ENCODE measurements at places on chromosomes 3 and 15.

- no peak for DNase-seq
Measured at GRCh38 chr3:72093270-72093991, 308.5 kb upstream of the PROK2 start.

DNA sequence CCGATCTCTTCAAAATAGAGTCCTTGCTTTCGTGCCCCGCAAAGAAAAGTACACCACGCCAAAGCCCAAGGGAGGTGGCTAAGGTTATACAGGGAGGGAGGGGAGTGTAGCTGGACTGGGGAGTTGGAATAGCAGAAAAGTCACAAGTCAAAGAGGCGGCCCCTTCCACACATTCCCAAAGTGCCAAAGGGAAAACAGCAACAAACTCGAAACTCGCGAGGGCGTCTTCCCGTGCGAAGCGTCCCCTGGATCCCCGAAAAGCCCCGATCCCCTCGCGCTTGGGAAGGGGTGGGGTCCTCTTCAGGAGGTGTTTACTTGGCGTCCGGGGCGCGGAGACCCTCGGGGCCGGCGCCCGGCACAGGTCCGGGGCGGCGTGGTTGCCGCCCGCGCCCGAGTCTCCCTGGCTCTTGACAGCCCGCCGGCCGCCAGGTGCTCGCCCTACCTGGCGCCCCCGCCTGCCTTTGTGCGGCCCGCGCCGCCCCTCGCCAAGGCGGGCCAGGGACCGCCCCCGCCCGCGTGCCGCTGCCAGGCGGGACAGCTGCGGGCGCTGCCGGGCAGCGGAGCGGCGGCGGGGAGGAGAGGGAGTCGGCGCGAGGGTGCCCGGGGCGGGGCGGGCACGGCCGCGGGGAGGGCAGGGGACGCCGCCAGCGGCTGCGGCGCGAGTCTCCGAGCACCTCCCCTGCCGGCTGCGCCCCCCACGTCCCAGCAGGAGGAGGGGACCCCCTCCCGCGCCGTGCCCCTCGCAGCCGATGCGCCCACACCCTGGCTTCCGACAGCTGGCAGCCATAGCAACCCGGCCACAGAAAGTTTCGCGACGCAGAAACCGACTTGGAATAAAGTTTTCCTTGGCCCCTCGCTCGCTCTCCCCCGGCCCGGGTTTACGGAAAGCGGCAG, 966 bp downstream of the MYO1E start:
- DNase-seq: no peak

GRCh38 chr3:131501949-131502348, 822 bp downstream of the MRPL3 start:
- no peak for DNase-seq

- no peak for DNase-seq
Measured at GRCh38 chr3:99635348-99635747, 3.0 kb upstream of the COL8A1 start.

- DNase-seq: peak; percentile 55
Measured at GRCh38 chr3:43346978-43347749, 60.8 kb downstream of the SNRK start.

DNA sequence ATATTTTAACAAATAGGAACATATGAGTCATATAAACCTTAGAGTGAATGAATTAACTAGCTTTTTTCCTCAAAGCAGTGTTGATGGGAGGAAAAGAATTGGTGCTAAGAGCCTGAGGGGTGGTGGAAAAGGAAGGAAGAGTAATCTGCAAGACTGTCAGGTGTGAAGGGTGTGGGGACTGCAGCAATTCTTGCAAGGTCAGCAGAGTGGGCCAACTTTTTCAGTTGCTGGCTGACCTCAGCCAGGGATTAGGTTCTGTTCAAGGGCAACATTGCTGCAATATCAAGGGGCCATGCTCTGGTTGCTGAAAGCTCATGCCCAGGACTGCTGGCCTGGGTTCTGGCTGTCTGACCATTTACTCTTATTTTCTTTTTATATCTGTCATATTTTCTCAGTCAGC, 23.0 kb upstream of the CLRN1 start:
- no peak for DNase-seq

- no peak for DNase-seq
Measured at GRCh38 chr15:31024330-31024729, 32.9 kb upstream of the MTMR10 start.

- DNase-seq: no peak
Measured at GRCh38 chr3:162641907-162642306, 1145.3 kb downstream of the OTOL1 start.

GRCh38 chr3:69588170-69588569, 151.1 kb upstream of the MITF start:
- no peak for DNase-seq

DNA sequence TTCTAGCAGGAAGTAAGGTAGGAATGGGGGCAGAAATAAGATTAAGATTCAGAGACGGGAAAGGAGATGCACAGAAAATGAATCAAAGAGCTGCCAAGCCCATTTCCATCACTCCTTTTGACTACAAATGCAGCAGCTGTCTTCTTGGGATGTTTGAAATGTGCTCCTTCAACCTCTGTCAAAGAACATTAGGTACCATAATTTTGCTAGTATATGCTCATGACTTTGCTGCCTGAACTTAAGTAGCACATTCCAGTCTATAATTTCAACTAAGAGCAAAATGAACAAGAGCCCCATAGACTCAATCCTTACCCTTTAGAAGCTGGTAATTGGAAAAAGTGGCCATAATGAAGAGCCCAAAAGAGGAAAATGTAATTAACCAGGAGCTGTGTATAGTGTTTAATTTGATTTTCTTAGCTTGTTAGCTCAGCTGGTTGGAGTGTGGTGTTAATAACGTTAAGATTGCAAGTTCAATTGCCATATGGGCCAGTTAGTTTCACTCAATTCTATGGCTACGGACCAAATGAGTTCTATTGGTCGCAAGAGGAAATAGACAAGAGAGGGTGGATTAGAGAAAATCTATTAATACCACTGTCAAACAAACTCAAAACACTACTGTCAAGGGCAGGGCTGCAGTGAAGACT, 349.9 kb downstream of the ZBBX start:
- DNase-seq: no peak

GRCh38 chr3:124837730-124838186, 49.4 kb downstream of the ITGB5 start:
- no peak for DNase-seq

DNA sequence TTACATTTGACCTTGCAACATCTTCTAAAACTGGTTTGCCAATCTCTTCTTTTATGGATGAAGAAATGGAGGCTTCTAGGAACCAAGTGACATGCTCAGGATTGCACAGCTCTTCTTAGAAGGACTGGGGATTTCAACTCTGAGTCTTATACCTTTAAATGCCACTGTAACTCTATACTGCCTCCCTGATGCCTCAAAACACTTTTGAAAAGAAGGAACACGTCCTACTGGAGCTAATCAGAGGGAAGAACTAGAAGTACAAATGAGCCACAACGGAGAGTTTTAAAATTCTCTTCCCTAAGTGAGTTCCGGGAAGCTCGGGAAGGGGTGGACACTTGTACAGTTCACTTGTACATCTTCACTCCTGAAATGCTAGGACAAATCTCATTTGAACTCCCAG, 949 bp upstream of the MITF start:
- DNase-seq: no peak

DNA sequence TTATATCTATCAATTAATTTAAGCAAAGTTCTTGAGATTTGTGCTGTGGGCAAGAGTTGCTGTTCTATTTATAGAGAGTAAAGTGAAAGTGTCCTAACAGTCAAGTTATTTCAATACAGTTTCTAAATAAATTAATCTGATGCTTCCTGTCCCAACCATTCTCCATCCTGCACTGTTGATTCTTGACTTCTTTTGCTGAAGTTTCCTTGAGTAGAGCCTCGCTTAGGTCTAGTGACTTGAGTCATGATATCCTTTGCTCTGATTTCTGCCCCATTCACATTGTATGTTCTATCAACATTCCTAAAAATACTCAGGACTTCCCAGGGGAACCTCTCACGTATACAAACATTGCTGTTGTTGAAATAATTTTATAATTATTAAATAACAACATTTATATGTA, 498.4 kb upstream of the ALCAM start:
- no peak for DNase-seq

DNA sequence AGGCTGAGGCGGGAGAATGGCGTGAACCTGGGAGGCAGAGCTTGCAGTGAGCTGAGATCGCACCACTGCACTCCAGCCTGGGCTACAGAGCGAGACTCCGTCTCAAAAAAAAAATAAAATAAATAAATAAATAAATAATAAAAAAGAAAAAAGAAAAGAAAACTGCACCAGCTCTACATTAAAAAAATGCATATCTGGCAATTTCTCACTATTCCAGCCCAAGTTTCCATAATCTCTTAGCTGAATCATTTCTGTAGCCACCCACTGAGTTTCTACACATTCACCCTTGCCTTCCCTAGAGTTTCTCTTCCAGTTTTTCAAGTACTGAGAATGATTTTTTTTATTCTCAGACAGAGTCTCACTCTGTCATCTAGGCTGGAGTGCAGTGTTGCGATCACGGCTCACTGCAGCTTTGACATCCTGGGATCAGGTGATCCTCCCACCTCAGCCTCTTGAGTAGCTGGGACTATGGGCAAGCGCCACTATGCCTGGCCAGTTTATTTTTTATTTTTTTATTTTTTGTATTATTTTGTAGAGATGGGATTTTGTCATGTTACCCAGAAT, 24.5 kb upstream of the SLC7A14 start:
- no peak for DNase-seq

- DNase-seq: no peak
Measured at GRCh38 chr3:154427685-154428285, 2.2 kb downstream of the GPR149 start.

DNA sequence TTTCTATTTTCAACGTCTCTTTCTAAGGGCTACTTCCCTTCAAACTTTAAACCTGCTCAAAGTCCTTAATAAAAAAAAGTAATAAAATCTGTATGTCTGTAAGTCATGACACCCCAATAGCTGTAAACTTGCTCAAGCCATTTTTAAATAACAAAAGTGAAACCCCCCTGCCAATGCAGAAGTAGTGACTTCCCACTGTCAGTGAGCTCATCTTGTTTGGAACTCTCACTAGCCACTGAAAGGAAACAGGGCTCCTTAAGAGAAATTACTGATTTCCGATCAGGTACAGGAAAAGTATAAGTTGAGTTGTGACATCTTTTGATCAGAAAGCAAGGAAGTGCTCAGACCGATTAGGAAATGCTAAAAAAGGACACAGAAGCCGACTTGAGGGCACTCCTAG, 27.6 kb upstream of the GPR171 start:
- DNase-seq: peak; percentile 11

DNA sequence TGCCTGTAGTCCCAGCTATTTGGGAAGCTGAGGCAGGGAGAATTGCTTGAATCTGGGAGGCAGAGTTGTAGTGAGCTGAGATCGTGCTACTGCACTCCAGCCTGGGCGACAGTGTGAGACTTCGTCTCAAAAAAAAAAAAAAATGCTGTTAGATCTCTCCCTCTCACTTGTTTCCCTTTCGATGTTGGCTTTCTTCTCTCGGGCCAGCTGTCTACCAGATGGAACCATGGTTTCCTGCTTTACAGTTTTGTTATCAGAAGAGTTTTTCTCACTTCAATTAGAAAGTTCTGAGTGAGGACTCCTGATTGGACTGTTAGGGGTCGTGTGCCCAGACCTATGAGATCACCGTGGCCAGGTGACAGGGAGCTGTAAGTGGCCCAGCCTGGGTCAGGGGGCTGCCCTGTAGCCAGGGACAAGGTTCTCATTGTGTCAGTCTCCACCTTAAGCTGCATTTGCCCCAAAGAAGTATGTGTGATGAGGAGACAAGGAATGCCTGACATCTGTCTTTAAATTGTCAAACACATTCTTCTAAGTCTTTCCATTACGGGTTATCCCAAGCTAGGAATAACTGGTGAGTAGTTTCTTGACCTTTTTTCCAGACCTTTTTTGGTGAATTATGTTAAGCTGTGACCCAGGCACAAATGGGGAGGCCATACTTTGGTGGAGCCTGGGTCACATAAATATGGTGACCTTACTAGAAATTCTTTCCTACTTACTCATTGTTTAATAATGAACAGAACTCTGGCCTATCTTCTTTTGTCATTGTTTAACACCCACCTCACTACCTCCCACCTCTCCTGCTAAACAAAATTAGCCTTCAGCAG, 25.2 kb downstream of the SNAPC5 start:
- peak; percentile 71 for DNase-seq

DNA sequence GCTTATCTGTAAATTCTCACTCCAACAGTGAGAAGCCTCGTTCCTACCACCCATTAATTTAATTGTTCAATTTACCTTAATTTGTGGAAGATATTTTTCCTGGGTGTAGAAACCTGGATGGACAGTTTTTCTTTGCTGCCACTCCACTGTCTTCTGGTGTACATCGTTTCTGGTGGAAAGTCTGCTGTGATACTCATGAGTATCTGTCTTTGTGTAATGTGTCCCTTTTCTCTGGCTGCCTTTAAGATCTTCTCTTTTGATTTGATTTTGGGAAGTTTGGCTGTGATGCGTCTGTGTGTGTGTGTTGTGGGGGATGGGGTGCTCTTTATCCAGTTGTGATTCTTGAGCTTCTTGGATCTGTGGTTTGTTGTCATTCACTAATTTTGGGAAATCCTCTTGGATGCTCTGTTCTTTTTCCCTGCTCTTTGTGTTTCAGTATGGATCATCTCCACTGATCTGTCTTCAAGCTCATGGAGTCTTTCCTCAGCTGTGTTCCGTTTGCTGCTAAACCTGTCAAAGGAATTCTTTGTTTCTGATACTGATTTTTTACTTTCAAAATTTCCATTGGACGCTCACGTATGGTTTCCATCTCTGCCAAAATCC, 42.2 kb upstream of the NR2C2 start:
- no peak for DNase-seq

GRCh38 chr3:190172751-190173150, 52.1 kb upstream of the P3H2 start:
- DNase-seq: no peak

DNA sequence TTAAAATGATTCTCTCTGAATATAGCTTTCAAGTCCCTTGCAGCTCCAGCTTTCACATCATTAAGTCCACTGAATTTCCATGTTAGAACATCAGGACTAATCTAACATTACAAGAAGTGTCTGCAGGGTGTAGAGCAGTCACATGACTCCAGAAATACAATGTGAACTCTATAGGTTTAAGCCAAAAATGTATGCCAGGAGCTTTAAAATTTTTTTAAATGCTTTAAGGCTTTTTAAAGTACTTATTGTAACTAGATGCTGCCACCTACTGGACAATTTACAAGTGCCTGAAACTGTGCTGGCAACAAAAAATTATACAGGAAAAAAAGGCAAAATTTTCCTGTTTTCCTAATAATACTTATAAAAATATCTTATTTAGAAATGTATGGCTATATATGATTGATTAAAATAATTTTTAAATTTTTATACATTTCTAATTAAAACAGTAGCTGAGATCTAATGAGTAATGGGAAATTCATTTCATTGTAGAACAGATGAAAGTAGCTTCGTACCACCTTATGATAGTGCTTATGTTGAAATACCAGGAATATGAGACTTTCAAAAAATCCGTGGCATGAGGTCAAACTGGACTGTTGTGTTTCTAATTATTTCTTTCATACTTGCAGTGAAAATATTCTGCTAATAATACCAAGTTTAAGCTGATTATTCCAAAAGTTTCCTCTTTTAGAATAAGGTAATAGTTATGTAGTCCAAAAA, 25.7 kb downstream of the FSIP1 start:
- no peak for DNase-seq

GRCh38 chr15:80608688-80609087, 86.4 kb upstream of the ABHD17C start:
- no peak for DNase-seq

GRCh38 chr15:90234096-90234988, at the start of gene GDPGP1:
GDPGP1 (plus strand) TSS chr15:90234209; CDS start chr15:90240909, 6,700 bp downstream.
- no peak for DNase-seq
